ENCODE measurements at places on chromosomes 5 and 9.

DNA sequence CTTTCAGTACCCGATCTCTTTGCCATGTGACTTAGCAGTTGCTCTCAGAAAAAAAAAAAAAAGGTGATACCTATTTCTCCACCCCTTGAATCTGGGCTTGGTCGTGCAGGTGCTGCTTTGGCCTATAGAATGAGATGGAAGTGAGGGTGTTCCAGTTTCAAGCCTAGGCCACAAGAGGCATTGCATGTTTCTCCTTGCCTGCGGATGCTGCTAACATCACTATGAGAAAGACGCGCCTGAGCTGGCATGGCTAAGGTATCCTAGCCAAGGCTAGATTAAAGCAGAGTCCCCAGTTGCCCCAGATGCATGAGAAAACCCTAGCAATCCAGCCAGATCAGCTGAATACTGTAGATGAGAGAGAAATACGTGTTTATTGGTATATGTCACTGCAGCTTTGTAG lies 14.7 kb upstream of the CSF1R start:
- DNase-seq: no peak

DNA sequence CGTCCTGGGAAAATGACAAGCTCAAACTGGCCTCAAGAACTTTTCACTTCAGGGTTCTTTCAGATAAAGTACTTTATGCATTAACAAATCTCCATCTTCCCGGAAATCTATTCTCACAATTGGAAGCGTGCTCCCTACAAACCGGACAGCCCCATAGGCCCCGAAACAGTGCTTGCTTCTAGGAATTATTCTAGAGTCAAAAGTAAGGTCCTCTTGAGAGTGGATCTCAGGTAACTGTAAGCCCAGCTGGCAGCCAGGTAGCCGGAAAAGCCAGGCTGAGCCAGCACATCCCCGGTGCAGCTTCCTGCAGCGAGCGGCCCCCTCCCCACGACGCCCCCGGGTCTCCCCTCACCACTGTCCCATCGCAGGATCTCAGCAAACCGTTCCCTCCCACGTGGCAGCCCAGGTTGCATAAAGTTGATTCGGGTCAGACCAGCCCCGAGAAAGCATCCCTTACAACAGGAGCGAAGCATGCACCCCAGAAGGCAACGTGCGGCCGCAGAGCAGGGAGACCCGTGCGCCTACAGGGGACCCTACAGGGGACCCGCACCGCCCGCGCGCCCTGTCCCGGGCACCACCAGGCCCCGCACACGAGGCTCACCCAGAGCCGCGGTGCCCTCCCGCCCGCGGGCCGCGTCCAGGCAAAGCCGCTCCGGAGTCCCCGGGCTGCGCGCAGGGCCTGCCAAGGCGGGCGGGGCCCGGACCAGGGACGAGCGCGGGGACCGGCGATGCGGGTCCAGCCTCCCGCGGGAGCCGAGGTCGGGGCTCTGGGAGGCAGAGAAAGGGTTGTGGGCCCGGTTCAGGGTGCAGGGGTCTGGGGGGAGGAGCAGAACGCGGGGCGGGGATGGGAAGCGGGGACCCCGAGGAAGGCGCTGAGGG lies 920 bp downstream of the LPCAT1 start:
- DNase-seq: no peak

DNA sequence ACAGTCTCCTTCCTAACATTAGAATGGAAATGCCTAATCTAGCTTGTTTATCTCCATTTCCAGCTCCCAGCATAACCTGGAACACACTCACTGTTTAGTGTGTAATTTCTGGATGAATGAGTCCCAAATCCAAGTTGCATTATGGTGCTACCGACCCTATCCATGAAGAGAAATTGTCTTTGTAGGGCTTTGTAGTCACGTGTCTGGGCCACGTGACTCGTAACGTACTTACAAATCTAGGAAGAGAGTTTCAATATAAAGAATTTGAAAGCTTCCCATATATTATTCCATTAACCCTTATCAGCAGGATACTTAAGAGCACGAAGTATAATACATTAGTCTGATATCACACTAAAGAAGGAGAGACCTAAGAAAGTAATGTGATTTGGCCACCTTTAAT lies 28.2 kb downstream of the PLCXD3 start:
- no peak for DNase-seq

DNA sequence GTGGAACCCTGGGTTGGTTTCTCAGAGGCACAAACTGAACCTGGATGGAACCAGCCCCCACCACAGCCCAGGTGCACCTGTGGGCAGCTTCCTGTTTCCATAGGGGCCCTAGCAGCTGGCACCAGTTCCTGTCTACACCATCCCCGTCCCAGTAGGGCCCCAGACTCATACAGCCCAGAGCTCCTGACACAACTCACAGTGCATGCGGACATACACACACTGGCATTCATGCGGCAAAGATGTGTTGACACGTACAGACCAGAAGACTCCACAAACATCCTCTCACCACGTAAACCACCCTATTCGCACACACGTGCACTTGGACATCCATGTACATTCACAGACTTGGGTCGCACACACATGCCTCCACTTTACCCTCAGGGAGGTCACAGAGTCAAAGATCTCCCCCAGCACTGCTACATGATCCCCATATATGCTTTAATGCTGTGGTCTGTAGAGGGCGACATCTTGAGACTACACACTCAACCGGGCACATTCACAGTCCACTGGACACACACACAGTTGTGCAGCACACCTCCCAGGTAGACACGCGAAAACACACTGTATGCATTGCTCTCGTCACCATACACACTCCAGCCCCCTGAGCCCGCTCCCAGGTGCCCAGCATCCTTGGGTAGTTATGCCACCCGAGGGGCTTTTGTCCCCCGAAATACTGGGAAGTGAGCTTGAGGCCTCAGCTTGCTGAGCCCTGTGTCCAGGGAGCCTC lies 22.4 kb downstream of the CXXC5 start:
- no peak for DNase-seq

DNA sequence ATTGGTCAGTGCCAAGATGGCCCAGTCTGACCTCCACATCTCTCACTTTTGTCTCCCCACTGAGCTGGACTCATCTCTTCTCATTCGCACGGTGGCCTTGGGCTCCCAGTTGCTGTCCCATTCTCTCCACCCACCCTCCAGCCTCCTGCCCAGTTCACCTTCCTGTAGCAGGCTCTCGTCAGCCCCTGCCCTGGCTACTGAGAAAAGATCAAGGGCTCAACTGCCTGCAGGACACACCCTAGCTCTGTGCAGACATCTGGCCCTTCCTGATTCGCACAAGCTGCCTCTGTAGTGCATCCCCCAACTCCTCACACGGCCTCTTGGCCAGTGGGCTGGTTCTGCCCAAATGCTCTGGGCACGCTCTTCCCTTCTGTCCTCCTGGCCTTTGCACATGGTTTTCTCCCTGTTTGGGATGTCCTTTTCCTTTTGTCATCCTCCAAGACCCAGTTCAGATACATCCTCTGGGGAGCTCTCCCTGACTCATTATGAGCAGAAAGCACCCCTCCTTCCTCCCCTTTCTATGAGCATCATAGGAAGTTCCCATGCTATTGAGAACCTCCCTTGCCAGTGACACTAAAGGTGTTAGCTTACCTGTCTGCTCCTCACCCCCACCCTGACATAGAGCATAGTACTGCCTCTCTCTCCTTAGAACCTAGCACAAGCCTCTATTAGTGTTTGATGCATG lies 78.5 kb upstream of the TGFBR1 start:
- no peak for DNase-seq

- no peak for DNase-seq
Observed at GRCh38 chr9:20701060-20701459, 17.0 kb downstream of the FOCAD start.

DNA sequence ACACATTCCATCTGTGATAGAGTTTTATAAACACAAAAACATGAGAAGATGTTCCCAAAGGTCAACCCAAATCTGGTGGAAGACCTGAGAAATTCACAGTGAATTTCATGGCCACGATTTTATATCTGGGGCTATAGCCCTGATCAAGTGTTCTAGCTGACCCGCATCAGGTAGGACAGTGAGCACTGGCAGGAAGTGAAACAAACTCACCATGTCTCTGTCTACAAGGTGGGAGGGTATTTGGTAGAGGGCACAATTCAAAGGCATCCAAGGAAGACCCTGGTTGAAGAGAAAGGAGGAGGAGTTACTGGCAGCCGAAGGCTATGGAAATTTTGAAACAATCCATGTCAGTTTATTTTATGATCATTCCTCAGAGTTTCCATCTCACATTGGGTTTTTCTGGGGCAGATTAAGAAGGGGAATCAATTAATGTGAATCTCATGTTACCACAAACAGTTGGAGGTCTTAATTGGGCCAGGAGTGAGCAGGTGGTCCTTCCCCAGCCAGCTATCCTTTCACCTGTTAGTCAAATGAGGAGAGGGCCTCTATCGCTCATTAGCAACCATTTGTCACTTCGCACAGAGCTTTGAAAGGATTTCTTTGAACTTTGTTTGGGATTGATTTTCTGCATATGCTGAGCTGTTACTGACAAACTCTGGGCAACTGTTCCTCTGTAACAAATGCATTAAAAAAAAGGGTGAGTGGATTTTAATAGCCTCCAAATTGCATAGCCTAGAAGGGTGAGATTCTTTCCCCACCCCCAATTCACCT lies 612.0 kb upstream of the CLINT1 start:
- no peak for DNase-seq

- no peak for DNase-seq
Observed at GRCh38 chr9:136222166-136222905, 17.4 kb upstream of the LHX3 start.

DNA sequence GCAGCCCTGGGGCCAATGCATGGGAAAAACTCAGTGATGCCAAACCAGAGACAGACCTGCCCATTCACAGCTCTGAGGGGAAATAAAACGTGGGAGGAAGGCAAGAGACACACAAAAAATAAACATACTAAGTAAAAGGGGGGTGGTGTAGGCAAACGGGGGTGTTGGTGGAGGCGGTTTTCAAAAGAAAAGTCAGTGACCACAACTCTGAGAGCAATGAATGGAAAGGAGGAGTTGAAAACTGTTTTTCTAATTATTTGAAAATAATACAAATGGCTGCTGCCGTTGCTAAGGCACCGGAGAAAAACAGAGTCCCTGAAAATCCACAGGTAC lies 293.5 kb downstream of the EFNA5 start:
- no peak for DNase-seq

DNA sequence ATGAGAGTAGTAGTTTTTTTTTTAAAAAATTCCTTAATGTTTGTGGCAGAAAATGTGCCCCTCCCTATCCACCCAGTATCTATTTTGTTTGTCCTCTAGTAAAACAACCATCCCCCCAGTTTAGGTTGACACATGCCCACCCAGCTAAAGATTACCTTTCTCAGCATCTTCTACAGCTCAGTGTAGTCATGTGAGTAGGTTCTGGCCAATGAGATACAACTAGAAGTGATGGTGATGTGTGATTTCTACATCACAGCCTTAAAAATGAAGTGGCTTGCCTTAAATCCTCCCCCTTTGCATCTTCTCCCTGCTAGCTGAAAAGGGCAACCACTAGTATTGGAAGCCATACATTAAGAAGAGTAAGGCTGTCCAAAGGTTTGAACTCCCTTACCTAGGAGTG lies 14.9 kb downstream of the CHD1 start:
- no peak for DNase-seq

DNA sequence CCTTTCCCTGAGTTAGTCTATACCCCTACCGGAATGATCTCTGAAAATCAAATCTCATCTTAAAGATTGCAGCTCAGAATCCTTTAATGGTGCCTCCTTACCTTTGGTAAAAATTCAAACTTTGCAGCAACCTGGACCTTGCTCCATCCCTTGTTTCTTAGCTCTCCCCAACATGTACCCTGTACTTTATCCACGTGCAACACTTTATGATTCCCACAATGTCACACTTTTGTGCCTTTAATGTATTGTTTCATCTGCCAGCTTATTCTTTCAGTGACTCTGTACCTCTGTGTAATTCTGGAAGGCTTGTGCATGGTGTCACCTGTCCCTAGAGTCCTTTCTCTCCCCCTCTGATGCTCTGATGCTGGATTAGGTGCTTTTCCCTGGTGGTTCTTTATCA lies 9.5 kb downstream of the ACO1 start:
- no peak for DNase-seq

- DNase-seq: no peak
Observed at GRCh38 chr5:164235300-164235891, 730.0 kb downstream of the MAT2B start.

DNA sequence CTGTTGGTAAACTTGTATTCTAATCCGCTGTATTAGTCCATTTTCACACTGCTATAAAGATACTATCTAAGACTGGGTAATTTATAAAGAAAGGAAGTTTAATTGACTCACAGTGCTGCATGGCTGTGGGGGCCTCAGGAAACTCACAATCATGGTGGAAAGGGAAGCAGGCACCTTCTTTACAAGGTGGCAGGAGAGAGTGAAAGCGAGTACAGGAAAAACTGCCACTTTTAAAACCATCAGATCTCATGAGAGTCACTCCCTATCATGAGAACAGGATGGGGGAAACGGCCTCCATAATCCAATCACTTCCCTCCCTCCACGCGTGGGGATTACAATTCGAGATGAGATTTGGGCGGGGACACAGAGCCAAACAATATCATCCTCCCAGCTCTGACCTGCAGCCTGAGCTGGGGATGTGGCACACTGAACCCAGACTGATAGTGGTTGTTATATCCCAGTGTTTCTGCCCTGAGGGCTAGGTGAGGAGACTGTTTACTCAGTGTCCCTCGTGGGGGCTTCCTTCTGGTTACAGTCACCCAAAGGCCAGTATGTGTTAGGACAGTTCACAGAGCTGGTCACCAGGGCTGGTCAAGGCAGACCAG lies 488.3 kb downstream of the KDM4C start:
- no peak for DNase-seq

DNA sequence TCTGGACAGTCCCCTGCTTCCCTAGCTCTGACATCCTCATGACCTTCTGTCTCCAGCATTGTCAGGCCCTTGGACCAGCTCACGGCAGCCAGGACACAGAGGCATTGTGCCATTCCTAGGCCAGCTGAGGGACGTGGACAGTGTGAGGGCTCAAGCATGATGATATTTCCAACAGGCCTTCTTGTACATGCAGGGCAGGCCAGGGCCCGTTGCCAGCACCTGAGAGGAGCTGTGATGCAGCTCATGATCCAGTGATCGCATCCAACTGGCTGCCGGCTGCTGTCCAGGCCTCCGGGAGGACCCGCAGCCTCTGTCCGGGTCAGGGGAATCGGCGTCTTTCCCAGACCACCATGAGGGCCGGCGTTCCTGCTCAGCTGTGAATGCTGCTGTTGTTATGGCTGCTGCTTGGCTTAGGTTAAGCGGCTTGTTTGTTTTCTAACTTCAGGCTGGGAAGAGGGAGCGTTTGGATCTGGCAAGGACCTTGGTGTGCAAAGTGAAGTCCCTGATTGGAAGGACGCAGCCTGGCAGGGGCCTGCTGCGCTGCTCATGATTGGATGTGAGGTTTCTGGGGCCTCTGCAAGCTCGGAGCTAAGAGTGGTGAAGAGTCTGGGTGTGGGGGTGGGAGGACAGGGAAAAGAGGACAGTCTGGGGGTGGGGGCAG lies 53.8 kb downstream of the PDZD2 start:
- DNase-seq: no peak

Measured in NCI-H187 (cell line).